ENCODE measurements at places on chromosomes 2 and 18.

DNA sequence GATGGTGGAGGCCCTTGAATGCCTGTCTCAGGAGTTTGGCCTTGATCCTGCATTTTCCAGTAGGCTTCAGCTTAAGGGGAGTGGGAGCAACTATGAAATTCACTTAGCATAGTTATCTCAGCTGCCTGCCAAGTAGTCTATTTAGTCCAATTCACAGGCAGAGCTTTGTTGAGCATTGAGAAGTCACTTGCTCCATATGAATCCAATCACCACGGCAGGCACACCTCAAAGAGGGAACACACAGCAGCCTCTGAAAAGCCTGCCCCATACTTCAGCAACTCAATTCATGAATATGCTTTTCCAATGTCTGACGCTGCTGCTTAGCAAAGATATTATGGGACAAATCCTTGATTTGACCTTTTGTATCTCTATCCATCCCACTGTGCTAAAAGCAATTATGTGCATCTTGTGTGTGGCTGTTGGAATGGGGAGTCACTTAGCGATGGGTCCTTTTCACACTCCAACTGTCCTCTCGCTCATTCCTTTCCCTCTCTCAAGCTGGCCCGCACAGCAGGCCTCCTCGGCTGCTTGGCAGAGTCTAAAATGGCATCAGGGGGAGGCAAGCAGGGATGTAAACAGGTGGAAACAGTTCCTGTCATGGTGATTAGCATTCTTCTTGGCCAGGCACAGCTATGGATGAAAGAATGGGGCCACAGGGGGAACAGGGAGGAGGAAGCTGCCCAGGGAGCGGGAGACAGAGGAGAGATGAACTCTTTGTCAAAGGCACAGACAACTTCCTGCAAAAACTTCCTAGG is 56.0 kb upstream of the LRPPRC start:
- no peak for DNase-seq

- no peak for DNase-seq
Observed at GRCh38 chr2:199455545-199456382, 2.0 kb downstream of the SATB2 start.

DNA sequence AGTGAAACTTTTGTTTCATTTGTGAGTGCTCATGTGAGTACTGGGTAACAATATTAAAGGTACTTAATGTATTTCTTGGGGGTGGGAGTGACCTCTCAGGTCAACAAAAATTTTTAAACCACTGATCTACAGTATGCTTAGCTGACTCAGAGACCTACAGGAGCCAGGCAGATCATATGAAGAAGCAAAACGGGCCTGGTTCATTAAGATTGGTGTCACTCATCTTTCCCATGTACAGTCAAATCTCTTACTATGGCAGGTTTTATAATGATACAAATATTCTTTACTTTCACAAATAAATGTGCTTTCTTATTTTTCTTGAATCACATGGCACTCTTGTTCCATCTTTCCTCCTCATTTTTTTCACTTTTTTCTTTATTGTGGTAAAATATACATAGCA is 7.7 kb upstream of the TMSB10 start:
- DNase-seq: no peak

DNA sequence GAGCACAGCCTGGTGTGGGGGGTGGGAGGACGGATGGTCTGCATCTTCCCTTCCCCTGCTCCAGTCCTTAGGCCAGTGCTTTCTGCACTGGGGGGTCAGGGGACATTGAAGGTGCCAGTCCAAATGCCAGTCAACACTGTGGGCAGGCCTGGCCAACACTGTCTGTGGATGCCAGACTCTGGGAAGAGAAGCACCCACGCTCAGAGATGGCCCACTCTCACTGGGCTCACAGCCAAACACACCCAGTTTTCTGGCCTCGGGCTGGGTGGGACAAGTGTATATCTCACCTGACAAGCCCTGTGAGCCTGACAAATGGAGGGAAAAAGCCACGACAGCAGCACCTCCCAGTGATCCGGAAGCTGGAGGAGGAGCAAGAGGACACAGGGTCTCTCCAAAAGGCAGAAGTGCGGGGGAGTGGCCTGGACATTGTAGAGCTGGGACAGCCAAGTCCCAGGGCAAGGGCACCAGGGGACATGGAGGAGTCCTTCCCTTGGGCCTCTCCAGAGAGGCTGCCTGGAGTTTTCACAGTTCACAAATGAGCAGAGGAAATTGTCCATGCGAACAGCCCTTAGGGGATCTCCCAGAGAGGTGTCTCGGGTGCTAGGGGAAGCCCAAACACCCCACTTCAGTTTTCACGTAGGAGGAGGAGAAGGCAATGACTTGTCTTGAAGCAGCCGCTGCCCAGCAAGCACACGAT is 79.3 kb downstream of the SDC1 start:
- no peak for DNase-seq

GRCh38 chr2:37575780-37576179 is 95.7 kb downstream of the CDC42EP3 start:
- no peak for DNase-seq

DNA sequence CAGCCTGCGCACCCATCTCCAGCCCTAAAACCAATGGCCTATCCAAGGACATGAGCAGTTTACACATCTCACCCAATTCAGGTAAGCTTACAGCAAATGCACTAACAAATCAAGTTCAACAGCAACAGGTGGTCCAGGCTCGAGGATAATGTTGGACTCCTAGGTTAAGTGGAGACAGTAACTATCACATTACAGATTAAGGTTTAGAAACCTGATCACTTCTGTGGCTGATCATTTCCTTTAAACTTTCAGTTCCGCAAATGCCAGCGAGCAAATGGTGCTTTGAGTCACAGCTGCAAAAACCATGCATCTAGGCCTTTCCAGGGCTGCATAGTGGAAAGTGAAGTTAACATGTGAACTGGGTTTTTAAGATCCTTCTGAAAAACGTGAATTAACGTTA is 259.4 kb downstream of the GBX2 start:
- DNase-seq: no peak

GRCh38 chr18:46019936-46020335 is 52.1 kb downstream of the PSTPIP2 start:
- no peak for DNase-seq

GRCh38 chr2:43482961-43483360 is 112.9 kb downstream of the THADA start:
- DNase-seq: no peak

DNA sequence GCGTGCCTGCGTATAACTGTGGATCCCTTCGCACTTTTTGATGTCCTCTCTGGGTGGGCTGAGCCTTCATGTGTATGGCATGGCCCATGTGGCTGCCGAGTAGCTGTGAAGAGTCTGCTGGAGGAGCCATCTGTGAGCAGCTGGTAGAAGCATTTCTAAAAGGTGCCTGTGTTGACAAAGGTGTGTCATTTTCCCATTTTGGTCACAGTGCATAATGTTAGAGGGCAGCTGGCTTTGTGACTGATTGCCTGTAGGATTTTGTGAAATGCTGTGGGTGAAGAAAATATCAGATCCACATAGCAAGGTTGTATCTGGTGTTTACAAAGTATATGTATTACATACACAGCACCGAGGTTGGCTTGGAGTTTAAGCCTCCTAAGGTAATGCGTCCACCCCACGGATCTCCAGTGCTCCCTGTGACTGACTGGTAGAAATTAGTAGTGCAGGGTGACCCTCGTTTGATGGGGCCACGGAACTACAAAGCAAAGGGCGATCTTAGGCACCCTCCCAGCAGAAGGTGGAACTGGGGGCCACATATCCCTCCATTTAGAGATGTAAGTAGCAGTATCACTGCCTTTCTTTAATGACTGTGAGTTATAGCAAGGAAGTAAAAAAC is 16.5 kb downstream of the GATA6 start:
- DNase-seq: no peak

DNA sequence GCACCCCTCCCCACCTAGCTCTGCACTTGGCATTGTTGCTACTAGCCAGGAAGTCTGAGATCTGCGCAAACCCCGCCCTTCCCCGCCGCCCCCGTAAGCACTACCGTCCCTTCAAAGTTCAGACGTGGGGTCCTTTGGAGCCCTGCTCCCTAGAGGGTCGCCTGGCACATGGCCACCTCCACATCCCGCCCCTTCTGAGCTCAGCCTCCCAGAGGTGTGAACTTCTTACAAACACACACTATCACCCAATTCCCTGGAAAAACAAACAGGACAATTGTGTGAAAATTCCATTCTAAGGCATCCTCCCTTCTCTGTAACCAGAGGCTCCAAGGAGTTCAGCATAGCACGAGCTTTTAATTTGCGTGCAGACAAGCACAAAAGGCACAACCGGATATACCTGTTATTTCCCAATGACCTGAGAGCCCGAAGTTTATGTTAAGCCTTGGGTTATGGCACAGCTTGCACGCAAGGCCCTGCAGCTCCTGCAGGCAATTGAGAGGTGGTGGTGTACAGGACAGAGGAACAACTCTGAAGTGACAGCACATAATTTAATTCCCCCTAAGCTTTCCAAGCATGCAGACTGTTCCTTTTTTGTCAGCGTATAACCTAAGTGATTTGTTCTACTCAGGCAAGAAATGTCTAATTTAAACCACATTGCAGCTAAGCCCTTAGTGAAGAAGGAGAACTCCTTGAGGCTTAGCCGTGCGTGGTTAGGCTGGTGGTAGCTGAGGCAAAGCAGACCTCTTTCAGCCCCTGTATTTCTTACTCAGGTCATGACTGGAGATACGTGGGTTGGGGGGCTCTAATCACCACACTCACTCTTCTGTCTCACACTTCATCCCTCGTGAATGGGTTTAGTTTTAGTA is 20.3 kb upstream of the CYP1B1 start:
- DNase-seq: no peak

DNA sequence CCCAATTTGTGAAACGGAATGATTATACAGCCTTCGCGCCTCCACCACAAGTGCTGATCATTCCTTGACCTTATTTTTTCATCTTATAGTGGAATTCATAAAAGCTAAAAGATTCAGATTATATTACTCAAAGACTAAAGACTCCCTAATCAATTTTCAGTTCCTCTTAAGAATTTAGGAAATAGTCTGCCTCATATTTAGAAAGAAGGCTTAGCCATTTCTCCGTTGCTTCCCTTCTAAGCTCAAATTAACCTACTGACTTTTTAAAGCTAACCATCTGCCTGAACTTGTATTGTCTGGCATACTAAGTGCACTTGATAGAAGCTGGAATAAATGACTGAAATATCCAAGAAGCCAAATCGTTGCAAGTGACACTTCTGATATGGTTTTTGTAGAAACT is 44.7 kb downstream of the HNRNPLL start:
- no peak for DNase-seq

- DNase-seq: no peak
Observed at GRCh38 chr2:190837420-190837819, 43.2 kb upstream of the GLS start.

Measured in stimulated activated CD4-positive, alpha-beta T cell treated with anti-CD3 and anti-CD28 coated beads, Interleukin-15, amount 100 ng/mL, for 1 hour (primary cell).